ENCODE measurements at places on chromosomes 12 and 14. TPM values are rescaled to one million over a fixed set of nuclear protein-coding genes. Genes with fewer than 3 reads are reported as not detected.
A peak's percentile ranks its signal among the peaks of the same experiment; 100 is the strongest.

DNA sequence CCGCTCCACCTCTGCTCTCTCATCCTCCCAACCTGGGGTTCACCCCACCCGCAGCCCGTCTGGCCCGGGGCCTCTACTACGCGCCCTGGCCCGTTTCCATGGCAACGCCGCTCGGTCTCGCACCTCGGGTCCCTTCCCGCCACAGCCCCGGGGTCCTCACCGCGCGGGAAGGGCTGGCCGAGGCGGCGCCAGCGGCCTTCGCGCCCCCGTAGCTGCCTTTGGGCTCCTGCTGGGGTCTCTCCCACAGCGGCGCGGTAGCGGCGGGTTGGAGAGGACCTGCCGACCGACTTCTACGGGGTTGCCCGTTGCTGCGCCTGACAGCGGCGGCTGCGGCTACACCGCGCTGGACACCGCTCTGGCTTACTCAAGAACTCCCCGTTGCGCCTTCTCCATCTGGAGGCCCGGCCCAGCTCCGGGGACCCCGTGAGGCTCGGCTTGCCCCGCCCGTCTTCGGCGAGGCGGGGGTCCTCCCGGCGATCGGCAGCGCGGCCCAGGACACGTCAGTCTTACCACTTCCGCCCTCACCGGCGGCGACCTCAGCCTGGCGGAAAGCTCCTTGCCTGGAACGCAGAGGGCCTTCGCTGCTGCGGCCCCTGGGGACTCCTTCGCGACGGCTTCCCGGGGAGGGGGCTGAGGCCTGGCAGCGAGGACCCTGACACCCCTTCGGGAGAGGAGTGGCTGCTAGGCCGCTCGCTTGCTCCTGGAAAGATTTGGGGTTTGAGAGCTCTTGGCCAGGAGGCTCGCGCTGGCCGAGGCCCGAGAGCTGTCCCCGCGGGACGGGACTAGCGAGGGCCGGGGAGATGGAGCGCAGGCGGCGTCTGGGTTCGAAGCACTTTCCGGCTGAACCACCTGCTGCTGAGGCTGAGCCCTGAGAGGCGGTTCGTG, at the start of gene TM9SF1:
TM9SF1 (minus strand) TSS at position 256 of the 885 bp plus-strand sequence. CDS start 422 bp downstream, outside the sequence.
- DNase-seq = peak; percentile 97

DNA sequence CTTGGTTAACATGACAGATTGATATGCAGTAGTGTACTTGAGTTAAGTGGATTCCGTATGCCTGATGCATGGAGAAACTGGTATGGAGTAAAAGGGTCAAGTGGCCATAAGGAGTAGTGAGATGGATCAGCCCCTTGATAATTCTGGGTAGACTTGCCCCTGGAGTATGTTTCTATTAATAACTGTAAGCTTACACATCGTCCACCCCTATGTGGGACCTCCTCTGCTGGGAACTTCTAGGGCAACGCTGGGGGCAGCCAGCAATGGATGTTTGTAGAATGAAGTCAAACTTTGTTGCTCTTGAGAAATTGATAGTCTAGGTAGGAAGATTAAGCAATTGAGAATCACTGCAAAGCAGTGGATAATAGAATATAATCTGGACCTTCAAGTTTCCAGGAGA, 3.5 kb downstream of the C12orf75 start:
- DNase-seq = no peak

GRCh38 chr12:88092771-88093170, 49.1 kb downstream of the CEP290 start:
- DNase-seq = no peak

DNA sequence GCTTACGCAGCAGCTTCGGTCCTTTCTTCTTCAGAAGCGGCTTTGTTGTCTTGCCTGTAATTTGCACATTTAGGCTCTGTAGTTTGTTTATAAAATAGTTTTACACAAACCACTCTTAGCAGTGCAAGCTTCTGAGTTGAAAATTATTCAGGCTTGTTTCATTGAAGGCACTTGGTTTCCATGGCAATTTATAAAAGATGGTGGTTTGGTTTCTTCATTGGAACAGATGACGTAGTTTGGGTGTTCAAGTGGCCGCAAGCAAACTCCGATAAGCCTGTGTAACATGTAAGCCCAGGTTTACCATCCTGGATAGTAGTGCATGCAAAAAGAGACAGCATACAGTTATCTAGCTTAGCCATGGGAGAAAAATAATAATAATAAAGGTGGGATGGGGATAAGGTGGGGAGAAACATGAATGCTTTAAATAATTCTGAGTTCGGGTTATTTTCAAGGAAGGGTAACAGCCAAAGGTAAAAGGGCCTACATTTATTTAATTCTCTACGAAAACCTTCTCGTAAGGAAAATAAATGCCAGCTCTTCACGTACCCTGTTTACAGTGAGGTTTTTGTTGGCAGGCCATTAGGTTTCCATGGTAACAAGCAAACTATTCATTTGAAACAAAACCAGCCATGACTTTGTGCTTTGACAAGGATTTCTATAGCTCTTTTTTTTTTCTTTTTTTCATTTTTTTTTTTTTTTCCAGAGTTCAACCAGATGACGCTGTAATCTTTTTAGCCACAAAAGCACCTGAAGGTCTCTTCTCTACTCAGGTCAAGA, 189.6 kb upstream of the RPL10L start:
- DNase-seq = no peak

Gene PROX2
- 0.10 TPM for total RNA-seq

DNA sequence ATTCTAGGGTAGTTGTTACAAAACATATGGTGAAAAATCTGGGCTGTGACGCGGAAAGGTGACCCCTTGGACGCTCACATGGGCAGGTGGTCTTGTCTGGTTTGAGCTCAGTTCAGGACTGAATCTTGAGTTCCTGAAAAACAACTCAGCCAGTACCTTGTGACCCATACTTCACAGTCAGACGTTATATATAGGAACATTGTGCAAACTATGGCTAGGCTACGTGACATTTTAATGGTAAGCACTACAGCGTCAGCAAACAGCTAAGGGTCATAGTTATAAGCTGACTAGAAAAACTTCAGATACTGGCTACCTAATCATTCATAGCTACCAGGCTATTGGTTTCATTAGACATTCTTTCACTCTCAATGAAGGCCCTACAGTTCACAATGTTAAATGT, 14.8 kb upstream of the EDDM3A start:
- no peak for DNase-seq

GRCh38 chr12:15404485-15404884, 82.2 kb downstream of the PTPRO start:
- DNase-seq = no peak

Gene TESPA1
- 0.68 TPM for total RNA-seq

- peak; percentile 84 for DNase-seq
These were observed 12.8 kb downstream of the STX2 start for GRCh38 chr12:130826151-130826801.

DNA sequence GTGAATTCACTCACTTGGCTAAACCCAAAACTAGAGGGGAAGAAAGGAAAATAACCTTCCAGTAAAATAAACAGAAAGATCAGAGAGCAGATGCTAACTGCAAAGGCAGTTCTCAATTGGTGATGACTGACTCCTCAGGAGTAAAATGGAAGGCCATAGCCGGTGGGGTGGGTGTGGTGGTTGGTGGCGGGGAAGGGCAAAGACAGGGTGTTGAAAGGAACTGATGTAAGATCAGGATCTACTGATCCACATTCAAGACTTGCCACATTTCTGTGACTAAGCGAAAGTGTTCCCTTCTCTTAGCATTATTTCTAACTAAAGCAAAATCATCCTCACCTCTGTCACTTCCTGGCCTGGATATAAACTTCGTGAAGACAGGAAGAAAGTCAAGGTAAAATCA, 26.3 kb upstream of the TC2N start:
- DNase-seq = no peak

DNA sequence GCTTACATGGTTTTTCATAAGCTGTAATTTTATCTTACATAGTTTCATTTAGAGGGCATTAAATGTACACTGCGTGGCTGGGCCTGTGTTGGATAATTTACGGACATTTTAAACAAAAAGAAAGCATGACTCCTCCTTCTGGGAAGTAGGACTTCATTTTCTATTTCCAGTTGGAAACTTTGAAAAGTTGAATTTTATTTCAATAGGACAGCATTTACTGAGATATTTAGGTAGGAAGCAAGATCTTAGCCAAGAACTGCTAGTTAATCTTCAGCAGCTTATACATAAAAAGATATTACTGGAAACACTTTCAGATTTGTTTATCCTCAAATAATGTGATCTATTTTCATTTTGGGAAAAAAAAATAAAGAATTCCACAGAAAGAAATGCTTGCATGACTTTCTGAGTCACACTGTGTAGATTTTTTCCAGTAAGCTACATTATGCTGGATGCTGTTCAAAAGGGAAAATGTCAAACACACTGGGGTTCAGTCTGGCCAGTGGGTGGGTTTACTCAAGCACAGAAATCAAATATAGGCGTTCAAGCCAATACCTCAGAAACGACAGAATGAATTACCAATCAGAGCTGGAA, 239.4 kb upstream of the KRR1 start:
- no peak for DNase-seq

Gene CDCA3
- total RNA-seq = 3.4 TPM

Gene SRGAP1
- total RNA-seq = 1.3 TPM

DNA sequence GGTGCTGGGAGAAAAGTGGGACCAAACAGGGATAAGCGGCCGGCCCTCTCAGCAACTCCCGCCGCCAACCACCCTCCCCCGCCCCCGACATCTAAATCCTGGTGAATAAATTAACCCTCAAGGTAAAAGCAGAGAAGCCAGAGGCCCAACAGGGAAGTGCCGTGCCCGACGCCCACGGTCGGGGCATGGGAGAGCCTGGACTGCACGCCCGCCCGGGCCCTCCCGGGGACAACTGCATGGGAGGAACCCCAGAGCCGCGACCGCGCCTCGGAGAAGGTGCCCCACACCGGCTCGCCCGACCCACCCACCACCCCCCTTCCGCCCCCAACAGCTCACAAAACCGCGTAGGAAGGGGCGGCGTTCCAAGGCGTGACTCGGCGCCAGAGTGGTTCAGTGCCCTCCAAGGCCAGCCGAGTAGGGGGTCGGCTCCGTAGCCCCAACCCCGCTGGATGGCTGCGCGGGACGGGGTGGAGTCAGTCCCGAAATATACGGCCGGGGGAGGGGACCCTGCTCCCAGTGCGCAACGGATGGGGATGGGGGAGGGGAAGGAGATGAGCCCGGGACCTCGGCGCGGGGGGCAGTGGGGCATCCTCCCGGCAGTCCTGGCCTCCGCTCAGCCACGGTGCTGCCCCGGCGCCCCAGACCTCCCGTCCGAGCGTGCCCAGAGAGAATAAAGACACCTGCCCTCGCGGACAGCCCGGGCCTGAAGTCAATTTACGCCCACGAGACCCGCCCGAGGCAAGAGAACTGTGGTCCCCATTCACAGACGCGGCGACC, 732 bp downstream of the SLC25A29 start:
- peak; percentile 92 for DNase-seq

Gene C12orf54
- not detected for total RNA-seq

Gene P3H3
- 8.8 TPM for total RNA-seq

Gene ATP6V1D
- total RNA-seq = 80.0 TPM

GRCh38 chr12:45509187-45509586, 220.3 kb upstream of the ARID2 start:
- DNase-seq = no peak

DNA sequence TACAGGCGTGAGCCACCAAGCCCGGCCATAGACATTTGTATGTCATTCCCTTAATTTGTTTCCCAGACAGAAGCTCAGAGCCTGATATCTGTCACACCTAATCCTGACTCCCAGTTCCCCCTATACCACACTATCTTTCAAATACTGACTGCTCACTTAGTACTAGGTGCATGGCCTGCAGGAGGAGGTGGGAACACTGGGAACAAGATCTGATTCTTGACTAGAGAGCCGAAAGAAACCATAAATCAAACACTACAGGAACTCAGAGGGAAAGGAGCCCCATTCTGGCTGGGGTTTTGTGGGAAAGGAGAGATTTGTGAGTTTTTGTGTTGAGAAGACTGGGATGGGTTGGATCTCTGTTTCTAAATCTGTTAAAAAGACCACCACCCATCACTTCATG, 4.9 kb downstream of the KHNYN start:
- DNase-seq = no peak

GRCh38 chr12:114656906-114657596, 26.9 kb downstream of the TBX3 start:
- DNase-seq = no peak

DNA sequence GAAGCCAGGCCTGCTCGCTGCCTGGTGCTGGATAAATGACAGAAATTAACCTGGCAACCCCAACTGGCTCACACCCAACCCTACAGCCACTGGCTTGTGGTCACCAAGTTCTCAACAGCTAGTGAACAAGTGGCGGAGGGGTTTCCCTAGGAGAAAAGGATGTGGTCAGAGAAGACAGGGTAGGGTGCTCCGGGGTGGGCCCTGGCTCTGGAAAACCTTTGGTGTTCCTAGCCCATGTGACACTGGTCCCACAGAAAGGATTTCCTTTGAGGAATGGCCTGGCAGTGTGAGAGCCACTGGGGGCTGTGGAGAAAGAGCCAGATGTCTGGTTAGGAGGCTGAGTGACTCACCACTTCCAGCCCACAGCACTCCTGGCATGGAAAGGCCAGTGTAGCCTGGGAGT, 8.7 kb downstream of the SYNE3 start:
- DNase-seq = peak; percentile 85

GRCh38 chr14:33938131-33938949, 12.5 kb downstream of the EGLN3 start:
- peak; percentile 52 for DNase-seq

- no peak for DNase-seq
These were observed 15.8 kb upstream of the RPS6KL1 start for GRCh38 chr14:74938531-74939495.

DNA sequence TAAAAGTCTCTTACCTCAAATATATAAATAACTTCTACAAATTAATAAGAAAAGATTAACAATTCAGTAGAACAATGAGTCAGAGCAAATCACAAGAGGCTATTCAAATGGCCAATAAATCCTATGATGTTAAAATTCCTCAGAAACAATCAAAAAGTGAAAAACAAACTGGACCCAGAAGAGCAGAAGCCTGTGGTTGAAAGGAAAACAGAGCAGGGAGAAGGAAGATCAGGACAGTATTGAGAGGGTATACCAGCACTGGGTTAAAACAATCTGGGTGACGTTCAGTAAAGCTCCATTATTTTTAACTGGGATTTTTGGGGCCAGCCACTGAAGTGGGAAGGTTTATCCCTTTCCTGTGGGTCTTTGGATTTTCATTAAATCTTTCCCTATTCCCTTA, 39.7 kb upstream of the PCED1B start:
- no peak for DNase-seq

Gene CCDC198
- total RNA-seq = not detected

Gene DNAJC22
- total RNA-seq = 0.39 TPM

Gene PPTC7
- 19.6 TPM for total RNA-seq

- no peak for DNase-seq
These were observed 86.2 kb upstream of the CSRP2 start for GRCh38 chr12:76964784-76965571.

Gene TDRD9
- 0.49 TPM for total RNA-seq

GRCh38 chr14:76389841-76390240, 13.9 kb downstream of the ESRRB start:
- no peak for DNase-seq

Gene AKAP6
- 3.2 TPM for total RNA-seq

Gene RIPK3
- 7.4 TPM for total RNA-seq

- no peak for DNase-seq
These were observed 132.7 kb upstream of the DDHD1 start for GRCh38 chr14:53285821-53286220.

Gene TBX5
- total RNA-seq = 1.1 TPM

DNA sequence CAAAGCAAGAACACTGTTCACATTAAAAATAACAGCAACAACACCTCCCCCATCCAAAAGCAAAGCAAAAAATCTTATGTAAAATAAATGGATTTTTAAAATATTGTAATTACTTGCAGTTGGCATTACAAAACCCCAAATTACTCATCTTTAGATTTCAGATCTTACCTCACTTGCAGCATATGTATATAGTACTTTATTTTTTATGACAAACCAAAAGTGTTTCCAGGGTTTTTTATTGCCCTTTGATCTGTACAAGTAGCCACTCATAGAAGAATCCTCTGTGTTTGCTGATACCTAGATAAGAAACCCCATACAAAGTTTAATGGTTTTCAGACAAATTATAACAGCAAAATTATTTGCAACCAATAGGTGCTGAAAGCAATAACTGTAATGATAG, 12.2 kb upstream of the NR2C1 start:
- DNase-seq = no peak

Measured in lower leg skin (tissue), 4 donors.